Omental fat pad (tissue), 4 donors: ENCODE measurements at places on chromosomes 7 and 10. TPM values are rescaled to one million over a fixed set of nuclear protein-coding genes. Genes with fewer than 3 reads are reported as not detected.

Gene H2BK1
- total RNA-seq: not detected

Gene KCNK18
- not detected for total RNA-seq

Gene C10orf67
- not detected for total RNA-seq

Gene NYAP1
- total RNA-seq: 3.6 TPM

Gene DCLRE1A
- 3.3 TPM for total RNA-seq

Gene GSDME
- 14.8 TPM for total RNA-seq

Gene FGFR2
- 2.4 TPM for total RNA-seq

Gene HOXA7
- 5.8 TPM for total RNA-seq

- no peak for DNase-seq
Observed at GRCh38 chr10:117449636-117450035, 74.4 kb upstream of the PDZD8 start.

- DNase-seq: peak; percentile 21
Observed at GRCh38 chr7:150942591-150943452, 35.3 kb downstream of the KCNH2 start.

DNA sequence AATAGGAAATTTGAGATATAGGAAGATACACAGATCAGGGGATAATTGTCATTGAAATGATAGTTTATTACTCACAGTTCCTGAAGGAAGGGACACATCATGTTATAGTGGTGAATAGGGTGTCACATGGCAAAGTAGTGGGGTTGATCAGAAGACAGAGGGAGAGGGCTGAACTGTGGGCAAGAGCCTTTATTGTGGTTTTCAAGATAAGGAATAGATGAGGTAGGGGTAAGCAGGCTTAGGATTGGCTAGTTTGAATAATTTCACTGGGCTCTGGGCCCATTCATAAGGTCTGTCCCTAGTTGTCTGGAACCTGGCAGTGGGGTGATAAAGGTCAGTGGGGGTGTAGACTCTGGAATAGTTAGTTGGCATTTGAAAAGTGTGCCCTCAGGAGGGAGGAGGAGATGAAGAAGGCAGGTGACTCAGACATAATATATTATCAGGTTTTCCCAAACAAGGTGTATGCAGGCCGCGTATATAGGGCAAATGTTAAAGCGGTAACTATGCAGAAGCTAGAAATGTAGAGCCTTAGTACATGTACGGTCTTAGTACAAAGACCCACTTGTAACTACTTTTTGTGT is 18.5 kb downstream of the FGL2 start:
- no peak for DNase-seq

DNA sequence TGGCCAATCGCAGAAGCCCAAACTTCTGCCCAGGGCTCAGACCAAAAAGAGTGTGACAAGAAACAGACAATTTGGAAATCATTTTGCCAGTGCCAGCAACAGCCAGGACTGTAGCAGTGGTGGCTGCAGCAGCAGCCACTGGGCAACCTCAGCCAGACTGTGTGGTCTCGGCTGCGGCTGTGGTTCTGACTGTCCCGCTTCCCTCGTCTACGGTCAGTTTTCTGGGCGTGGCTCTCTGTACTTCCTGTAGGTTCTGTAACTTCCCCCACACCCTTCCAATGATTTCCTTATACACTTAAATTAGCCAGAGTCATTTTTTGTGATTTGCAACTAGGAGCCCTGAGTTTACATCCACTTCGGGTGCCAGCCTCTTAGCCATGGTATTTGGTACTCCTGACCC is 39.9 kb downstream of the CYTH3 start:
- no peak for DNase-seq

GRCh38 chr7:636396-636795 is 90.1 kb upstream of the DNAAF5 start:
- DNase-seq: no peak

GRCh38 chr10:126253611-126253998 is 134.7 kb downstream of the ADAM12 start:
- DNase-seq: no peak

DNA sequence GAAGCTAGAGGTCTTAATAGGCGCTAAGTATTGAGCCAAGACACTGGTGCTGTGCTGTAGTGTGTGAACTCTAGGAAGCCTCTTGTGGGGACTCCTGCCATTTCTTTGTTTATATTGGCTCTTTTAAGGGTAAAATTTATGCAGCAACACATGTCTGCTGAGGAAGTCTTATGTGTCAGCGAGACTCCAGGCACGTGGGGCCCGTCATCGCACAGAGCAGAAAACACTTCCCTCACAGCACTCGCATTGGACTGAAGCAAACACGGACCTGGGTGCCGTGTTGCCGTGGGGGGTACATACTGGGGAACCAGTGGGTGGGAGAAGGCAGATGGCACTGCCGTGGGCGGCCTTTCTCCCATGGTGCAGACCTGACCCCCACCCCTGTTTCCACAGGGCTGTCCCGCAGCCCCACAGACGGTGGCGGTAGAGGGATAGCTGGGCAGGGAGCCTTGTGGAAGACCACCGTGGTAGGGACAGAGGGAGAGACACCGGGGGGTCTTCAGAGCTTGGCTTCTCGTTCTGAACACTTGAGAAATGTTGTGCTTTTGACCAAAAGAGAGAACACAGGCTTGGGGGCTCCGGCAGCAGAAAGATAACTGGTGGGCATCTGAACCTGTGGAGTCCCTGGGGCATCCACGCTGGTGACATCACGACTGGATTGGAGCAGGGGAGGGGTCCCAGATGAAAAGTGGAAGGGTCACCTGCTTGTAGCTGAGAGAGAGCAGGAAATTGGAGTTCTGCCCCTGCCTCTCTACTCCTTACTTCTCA is 284.7 kb upstream of the SHH start:
- DNase-seq: no peak

GRCh38 chr10:30349967-30350735 is 1.1 kb upstream of the MTPAP start:
- no peak for DNase-seq

GRCh38 chr7:121882731-121883130 is 9.8 kb downstream of the PTPRZ1 start:
- no peak for DNase-seq

GRCh38 chr7:111223802-111224253 is 132.9 kb downstream of the LRRN3 start:
- DNase-seq: no peak

DNA sequence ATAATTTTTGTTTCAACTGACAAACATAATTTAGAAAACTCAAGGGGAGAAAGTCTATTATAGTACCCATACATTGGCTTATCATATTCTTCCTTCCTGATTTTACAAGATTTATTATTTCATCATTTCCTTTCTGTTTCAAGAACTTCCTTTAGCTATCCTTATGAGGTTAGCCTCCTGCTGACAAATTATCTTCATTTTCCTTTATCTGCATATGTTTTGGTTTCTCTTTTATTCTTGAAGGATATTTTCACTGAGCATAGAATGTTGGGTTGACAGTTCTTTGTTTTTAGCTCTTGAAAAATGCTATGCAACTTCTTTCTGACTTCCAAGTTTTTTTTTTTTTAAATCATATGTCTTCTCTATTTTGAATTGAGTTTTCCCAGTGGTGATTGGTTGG is 21.3 kb upstream of the TCERG1L start:
- DNase-seq: no peak
